ENCODE measurements at places on chromosomes 16 and 17.

GRCh38 chr16:68843482-68844210 lies at the start of gene TANGO6:
Gene TANGO6 (plus strand): TSS chr16:68843531. CDS start chr16:68843618, 87 bp downstream.
- DNase-seq = peak; percentile 81

GRCh38 chr17:60971515-60972369 lies 294.1 kb downstream of the BCAS3 start:
- DNase-seq = no peak

DNA sequence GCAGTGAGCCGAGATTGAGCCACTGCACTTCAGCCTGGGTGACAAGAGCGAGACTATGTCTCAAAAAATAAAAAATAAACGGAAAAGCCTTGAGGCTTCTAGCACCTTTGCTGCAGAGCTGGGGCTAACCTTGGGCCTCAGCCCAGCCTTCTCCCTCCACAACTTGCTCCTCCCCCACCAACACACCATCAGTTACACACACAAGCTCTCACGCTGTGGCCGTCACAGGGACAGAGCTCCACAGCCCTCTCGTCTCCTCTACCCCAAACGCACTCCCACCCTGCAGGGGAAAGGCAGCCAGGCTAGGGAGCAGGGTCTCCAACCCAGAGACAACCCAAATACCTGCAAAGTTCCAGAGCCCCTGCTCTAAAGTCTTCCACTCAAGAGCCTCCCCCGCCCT lies 22.0 kb upstream of the MRPS23 start:
- DNase-seq = no peak

DNA sequence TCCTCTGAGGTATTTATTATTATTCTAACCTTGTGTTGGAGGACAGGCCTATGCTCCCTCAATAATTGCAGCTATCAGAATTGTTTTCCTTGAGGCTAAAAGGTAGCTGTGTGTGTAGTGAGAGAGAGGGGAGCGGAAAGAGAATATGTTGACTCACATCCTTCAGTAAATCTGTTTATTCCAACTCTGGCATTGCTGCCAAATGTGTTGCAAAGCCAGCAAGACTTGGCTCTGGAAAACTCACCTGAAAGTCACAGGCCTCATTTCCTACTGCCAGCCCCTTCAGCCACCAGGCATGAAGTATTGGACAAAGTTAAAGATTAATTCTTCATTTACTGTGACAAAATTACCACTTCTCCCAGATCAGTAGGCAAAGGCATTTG lies 9.6 kb downstream of the CA10 start:
- DNase-seq = no peak

GRCh38 chr16:88597856-88598491 lies 27.8 kb downstream of the ZC3H18 start:
- no peak for DNase-seq

DNA sequence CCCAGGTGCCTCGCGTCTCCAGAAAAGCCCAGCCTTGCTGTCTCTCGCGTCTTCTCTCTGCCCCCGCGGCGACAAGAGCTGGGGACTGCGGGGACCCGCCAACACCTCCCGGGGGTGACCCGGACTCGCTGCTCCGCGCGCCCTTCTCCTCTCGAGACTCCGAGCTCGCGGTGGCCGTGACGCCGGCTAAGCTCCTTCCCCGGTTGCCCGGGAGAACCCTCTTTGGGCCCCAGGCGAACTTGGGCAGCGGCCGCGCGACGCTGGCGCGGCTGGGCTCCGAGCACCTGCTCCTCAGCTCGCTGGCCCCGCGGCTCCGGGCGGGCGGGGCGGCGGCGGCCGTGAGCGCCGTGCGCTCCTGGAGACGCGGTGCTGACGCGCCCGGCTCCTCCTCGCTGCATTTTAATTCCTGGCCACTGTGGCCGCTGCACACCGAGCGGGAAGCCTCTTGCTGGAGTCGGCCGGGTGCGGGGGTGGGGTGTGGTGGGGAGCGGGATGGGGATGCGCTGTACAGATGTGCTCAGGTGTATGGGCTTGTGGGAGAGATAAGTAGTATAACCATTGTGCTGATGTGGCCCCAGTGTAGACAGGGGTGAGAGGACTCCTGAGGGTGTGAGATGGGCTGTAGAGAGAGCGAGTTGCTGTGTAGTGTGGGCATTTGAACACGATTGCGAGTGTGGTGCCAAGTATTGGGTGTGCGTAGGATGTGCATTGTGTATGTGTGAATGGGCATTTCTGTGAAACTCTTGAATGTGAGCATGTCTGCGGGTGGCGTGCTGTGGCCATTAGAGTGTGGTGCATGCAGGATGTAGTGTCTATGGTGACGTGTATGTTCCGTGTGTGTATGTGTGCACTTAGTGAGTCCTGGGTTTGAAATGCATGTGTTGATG lies at the start of gene ASIC2:
Gene ASIC2 (minus strand): TSS at position 315 of the 887 bp plus-strand sequence.
- DNase-seq = no peak

GRCh38 chr16:18789850-18790706 lies at the start of gene RPS15A:
Gene RPS15A (minus strand): TSS chr16:18790334. CDS start chr16:18789113, 1,221 bp downstream.
- DNase-seq = peak; percentile 74

DNA sequence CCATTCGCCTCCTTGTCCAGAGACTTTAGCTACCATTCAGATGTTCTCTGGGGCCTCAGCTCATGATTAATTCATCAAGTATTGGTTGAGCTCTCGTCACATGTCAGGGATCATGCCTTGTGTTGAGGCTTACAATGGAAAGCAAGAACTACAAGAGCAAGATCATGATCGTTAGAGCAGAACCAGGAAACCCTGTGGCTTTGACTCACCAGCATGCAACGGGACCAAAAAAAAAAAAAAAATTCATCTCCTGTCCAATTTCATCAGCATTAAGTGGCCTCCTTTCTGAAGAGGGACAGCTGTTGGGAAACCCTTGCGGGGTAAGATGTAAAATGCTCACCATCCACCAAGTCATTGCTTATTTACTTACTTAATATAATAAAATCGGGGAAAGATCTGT lies 12.1 kb upstream of the USP10 start:
- no peak for DNase-seq

- DNase-seq = peak; percentile 15
These were observed 1.1 kb downstream of the FHOD1 start for GRCh38 chr16:67246081-67246755.

- no peak for DNase-seq
These were observed 8.0 kb upstream of the VAT1L start for GRCh38 chr16:77780378-77780837.

DNA sequence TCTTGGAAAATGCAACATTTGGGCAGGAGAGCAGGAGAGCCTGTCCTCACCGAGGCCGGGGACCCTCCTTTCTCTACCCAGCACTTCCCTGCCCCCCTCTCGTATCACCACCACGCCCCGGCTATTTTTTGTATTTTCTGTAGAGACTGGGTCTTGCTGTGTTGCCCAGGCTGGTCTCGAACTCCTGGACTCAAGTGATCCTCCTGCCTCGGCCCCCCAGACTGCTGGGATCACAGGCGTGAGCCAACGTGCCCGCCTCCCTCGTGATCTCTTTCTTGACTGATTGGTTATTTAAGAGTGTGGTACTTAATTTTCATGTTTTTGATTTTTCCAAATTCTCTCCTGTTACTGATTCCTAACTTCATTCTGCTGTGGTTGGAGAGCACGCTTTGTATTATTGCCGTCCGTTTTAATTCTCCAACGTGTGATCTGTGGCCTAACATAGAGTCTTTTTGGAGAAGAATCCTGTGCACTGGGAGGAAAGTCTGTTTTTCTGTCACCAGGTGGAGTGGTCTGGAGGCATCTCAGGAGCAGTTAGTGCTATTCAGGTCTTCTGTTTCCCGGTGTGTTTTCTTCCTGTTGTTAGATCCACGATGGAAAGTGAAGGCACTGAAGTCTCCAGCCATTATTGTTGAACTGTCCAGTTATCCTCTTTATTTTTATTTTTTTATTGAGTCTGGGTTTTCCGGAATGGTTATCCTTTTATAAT lies 40.4 kb downstream of the ZNF778 start:
- no peak for DNase-seq

GRCh38 chr17:36475346-36475970 lies 11.0 kb upstream of the ZNHIT3 start:
- no peak for DNase-seq

GRCh38 chr17:35448899-35449227 lies 297 bp upstream of the SLFN13 start:
- no peak for DNase-seq

GRCh38 chr16:15602285-15603044 lies 40.5 kb downstream of the MARF1 start:
- DNase-seq = no peak

Measured in activated T-helper 1 cell treated with anti-CD3 and anti-CD28 coated beads, Interleukin-2, amount 50 U/mL, for 16 hours (primary cell).